Dermis blood vessel endothelial cell (primary cell): ENCODE measurements at places on chromosomes 7 and 10.
A peak's percentile ranks its signal among the peaks of the same experiment; 100 is the strongest.

- DNase-seq: no peak
These were observed 516.4 kb downstream of the PCDH15 start for GRCh38 chr10:54284526-54285193.

DNA sequence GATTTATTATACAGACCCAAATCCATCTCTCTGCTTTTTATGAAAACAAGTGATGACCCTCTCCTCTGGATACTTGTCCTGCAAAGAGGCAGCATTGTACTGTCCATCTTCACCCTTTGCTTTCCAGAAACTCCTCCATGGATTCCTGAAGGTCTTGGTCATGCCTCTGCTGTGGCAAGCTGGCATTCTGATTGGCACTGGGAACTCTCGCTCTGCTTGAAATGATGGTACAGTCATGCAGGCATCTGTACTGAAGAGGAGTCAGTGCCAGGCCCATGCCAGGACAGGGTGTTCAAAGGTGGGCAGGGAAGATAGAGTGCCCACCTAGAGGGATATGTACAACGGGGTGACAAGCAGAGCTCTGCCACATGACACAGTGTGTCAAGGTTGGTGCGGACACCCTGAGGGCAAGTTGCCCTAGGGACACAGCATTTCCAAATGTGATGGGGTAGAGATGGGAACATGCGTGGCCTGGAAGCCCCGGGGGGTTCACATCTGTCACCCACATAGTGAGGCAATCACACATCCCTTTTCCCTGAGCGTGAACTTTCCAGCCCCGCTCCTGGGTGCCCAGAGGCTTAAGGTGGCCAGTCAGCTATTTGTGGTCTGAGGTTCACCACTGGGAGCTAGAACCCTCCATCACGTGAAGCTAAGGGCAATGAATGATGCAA is 235.7 kb upstream of the TCERG1L start:
- DNase-seq: no peak

DNA sequence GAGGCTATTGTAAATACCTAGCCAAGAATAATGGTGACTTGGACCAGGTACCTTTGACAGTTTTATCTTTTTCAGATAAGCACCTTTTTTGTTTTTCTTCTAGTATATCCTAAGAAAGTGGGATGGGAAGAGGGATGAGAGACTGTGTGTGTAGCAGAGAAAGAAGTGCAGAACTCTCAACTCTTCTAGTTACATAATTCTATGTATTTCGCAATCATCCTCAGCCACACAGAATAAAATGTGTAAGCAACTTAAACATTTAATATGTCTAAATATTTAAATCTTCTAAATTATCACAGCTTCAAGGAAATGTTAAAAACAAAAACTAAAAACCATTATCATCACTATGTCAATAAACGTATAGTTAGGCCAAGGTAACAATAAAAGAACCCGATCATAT is 42.6 kb upstream of the GSAP start:
- no peak for DNase-seq

DNA sequence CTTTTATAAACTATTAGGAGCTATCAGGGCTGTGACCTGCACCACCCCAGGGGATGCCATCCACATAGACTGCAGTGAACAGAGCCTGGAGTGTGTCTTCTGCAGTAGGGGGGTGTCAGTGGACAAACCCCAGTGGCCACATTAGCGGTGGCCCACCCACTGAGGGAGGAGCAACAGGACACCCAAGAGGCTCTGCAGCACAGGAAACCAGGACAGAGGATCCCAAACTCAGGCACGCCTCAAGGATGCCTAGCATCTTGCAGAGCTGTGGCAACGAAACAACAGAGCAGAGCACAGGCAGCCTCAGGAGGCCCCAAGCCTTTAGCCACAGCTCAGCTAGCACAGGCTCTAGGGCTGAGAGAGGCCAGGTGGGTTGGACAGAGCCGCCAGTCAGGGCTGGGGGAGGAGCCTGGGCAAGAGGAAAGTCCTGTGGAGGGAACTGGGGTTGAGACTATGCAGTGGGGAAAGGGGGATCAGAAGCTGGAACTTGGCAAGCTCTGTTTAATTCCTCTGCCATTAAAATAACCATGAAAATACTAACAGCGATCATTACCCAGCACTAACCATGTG is 53.8 kb downstream of the GRID1 start:
- DNase-seq: no peak

- DNase-seq: no peak
These were observed at the start of gene HMX3 for GRCh38 chr10:123135415-123136141. Gene HMX3 (plus strand): TSS chr10:123135970. CDS start chr10:123136051, 81 bp downstream.

- DNase-seq: no peak
These were observed 139.1 kb upstream of the SORCS3 start for GRCh38 chr10:104501864-104502579.

DNA sequence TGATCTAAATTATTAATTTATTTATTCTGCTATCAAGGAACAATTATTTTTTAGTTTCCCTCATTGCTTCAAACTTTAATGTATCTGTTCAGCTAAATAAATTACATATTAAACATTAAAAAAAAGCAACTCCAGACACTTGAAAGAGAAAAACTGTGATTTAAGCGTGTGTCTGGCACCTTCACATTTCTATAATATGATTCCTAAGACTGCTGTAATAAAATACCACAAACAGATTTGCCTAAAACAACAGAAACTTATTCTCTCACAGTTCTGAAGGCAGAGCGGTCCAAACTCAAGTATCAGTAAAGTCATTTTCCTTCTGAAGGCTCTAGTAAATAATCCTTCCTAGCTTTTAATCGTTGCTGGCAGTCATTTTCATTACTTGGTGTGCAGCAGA is 580.4 kb upstream of the KCND2 start:
- no peak for DNase-seq

DNA sequence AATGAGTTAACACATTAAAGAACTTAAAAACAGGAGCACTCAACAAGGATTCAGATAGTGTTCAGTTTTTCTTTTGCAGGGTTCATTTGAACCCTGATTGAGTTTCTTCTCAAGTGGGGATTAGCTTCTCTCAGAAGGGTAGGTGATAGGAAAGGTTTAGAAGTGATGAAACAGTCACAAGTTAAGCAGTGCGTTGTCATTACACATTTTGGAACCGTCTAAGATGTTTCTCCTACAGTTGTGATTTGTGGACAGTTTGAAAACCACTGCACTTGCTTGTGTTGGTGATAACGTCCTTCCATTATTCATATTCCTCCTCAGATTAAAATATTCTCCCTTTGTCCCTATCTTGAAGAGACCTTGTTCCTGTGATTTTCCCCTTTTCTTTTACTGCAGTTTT is 2.7 kb downstream of the STMP1 start:
- no peak for DNase-seq

DNA sequence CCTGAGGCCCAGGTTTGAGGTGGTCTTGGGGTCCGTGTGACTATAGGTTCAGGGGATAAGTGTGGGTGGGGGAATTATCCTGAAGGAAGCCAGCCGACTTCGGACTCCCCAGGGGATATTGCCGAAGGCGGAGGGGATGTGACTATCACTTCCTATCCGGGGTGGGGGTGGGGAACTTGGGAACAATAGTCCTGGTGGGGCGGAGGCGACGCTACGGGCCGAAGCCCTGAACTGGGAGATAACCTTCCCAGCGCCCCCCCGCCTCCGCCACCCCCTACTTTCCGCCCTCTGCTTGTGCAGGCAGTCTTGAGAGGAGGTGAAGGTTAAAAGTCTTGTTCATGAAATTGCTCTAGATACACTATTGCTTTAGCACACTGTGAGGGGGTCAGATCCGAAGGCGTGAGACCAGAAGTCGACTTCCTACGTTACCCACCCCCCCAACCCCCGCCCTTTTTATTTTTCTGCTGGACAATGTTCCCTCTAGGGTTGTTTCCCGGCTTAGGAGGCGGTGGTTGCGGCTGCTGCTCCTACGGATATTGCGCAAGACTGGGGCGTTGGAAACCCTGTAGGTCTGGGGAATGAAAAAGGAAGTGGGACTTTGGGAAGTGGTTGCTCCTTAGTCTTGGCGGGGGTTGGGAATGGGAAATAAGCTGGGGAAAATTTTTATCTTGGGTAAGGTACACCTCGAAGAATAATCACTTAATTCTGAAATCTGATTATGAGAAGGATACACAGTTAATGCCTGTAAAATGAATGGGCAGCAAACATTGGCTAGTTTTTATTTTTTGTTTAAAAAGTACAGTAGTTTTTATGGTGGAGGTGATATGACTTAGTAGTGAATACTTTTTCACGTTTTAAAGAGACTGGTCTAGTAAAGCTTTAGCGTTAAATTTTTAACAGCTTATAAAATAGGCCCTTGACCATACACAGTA is 1.5 kb downstream of the PTPN12 start:
- DNase-seq: peak; percentile 96

- DNase-seq: no peak
These were observed 517.5 kb upstream of the GALNT17 start for GRCh38 chr7:70614237-70615045.

GRCh38 chr10:27646604-27647175 is 98.9 kb downstream of the MKX start:
- DNase-seq: no peak

DNA sequence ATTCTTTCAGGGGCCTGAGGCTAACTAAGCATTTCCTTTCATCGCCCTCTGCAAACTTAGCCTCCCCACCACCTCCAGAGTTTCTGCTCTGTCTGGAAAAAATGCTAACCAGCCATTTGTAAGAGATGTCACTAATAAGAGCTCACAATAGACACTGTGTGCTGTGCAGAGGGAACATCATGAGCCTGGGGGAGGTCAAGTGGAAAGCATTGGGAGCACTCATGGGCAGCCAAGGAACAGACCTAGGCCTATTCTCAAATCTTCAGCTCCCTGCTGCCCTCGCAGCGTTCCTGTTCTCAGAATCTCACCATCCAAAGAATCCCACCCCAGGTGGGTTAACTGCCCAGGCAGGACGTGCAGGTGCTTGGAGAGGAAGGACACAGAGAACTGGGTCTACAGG is 27.1 kb upstream of the GPAM start:
- no peak for DNase-seq

DNA sequence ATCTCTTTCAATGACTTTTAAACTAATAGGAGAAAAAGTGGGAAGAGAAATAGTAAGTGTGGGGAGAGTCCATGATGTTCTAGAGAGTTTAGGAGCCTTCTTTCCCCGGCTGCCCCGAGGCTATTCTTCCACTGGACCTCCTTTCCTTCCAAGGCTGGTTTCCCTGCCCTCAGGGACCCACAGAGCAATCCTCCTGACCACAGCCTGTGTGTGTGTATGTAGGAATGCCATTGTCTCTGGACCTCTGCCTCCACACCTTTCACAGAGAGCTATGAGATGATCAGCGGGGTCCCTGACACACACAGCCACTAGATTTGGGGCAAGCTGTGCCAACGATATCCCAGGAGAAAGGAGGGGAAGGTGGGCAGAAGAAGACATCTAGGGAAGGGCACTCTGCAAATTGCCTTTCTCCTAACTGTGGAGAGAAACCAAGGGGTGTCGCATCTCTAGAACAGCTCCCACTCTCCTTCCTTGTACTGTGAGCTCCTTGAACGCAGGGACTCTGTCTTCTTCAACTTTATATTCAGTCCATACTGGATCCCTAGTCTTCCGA is 13.3 kb upstream of the CHCHD3 start:
- DNase-seq: no peak

- DNase-seq: no peak
These were observed 47.2 kb downstream of the NEURL1 start for GRCh38 chr10:103540722-103541121.

DNA sequence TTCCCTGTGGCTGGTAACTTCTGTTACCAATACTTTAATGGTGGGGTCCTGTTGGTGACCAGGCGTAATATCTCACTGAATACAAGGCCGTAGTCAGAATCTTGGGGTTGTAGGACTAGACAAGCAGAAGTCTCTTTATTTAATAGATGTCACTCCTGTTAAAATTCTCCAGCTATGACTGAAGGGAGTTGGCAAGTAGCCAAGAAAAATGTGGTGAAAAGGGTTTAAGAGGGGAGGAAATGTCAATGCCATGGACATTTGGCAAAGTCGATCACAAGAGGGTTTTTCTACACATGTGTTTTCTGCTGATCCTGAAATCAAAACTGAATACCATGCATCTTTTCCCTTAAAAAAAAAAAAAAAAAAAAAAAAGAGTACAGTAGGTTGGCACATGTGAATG is 533.5 kb downstream of the AUTS2 start:
- no peak for DNase-seq

DNA sequence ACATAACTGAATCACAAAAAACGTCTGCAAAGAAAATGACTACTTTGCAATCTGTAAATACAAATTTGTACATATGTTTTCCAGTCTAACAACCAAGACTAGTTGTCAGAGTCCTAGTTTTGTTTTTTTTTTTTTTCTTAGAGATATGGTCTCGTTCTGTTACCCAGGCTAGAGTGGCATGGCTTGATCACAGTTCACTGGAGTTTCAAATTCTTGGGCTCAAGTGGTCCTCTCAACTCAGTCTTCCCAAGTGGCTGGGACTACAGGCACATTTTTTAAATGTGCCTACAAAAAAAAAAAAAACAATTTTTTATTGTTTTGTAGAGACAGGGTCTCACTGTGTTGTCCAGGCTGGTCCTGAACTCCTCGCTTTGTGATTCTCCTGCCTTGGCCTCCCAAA is 70.8 kb downstream of the ORC5 start:
- DNase-seq: no peak

- no peak for DNase-seq
These were observed 254.6 kb downstream of the TNS3 start for GRCh38 chr7:47327346-47327697.

DNA sequence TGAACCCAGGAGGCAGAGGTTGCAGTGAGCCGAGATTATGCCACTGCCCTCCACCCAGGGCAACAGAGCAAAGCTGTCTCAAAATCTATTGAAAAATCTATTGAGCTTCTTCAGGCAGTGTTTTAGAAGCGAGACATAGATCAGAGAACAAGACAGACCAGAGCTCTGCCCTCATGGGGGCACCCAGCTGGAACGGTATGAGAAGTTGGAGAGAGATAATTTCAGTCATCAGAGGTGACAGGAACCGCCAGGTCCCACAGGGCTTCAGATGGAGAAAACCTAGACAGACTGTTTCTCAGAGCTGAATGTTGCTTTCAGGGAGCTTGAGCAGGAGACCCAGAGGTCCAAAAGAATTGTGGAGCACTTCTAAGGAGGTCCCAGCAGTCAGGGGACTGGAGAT is 14.2 kb upstream of the GTF2IRD1 start:
- DNase-seq: no peak

DNA sequence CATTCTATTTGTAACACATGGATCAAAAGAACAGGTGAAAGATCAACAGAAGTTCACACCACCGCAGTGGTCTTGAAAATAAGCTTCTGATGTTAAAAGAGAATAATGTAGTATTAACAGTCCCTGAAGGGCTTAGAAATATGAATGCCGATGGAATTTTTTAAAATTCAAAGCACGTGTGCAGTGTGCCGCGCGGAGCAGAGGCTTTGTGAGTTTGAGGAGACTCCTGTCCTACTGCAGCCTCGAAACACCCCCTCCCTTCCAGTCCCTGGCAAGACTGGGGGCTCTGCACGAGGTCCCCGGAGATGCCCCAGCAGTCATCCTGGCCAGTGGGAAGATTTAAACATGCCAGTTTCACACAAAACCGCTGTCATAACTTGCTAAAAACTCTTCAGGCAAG is 196.6 kb downstream of the DIP2C start:
- DNase-seq: no peak
